ENCODE measurements at places on chromosomes 2 and 18.

DNA sequence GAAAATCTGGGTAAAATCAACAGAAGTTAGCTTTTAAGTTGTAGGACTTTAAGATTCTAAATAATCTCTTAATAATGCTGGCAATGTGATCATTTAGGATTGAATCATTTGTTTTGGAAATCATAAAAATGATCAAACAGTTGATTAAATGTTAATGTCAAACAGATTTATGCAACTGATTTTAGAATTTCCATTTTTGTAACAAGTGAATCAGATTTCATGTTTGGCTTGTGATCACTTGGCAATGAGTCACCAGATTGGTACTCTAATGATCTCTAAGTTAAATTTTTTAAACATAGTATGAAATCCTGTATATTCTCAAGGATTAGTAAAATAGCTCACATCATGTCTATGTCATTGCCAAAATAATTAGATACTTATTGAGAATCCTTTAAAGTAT is 50.1 kb upstream of the UNC80 start:
- DNase-seq = no peak

GRCh38 chr2:68387408-68388350 is 22.6 kb downstream of the PLEK start:
- no peak for DNase-seq

DNA sequence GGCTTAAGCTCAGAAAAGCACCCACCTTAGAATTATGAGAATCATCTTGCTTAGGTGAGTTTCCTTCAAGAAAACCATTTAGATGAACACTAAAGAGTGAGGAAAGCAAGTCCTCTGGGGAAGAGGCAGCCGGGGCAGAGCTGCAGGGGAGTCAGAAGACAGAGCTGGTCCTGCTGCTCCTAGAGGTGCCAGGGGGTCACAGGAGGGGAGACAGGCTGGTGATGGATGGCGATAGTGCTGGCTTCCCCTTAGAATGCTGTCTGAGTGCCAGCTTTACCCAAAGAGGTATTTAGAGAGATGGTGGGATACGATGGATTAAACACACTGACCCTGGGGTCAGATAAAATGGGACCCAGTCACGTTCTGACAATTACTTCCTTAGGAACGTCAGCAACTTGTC is 269.4 kb downstream of the TDRD15 start:
- DNase-seq = no peak

DNA sequence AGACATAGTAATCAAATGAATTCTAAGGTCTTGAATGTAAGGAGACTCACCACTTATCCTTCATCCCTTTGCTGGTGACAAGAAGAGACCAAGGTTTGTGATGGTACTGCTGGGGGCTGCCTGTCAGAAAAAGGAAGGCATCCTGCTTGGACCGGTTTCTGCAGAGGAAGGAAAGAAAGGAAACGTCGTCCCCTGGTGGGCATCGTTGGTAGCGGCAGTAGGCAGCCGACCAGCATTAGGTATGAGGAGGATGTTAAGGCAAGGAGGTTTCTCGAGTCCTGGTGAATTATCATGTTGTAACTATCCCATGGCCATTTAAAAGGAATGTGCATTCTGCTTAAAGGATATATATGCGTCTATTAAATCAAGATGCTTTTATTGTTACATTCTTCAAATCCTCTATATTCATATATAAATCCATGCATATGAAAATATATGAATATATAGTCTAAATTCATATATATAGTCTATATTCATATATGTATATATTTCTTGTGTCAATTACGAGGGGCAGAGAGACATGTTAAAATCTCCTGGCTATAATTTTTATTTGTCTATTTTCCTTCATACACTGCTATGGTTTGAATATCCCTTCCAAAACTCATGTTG is 94.4 kb upstream of the TGFA start:
- peak; percentile 29 for DNase-seq

- DNase-seq = no peak
These were observed at the start of gene SLC4A5 for GRCh38 chr2:74343316-74343715. Gene SLC4A5 (minus strand): TSS chr2:74343416. CDS start chr2:74315023, 28,393 bp downstream.

GRCh38 chr2:100645695-100646429 is 83.1 kb downstream of the PDCL3 start:
- DNase-seq = no peak

GRCh38 chr18:2201036-2201600 is 370.2 kb downstream of the METTL4 start:
- no peak for DNase-seq

DNA sequence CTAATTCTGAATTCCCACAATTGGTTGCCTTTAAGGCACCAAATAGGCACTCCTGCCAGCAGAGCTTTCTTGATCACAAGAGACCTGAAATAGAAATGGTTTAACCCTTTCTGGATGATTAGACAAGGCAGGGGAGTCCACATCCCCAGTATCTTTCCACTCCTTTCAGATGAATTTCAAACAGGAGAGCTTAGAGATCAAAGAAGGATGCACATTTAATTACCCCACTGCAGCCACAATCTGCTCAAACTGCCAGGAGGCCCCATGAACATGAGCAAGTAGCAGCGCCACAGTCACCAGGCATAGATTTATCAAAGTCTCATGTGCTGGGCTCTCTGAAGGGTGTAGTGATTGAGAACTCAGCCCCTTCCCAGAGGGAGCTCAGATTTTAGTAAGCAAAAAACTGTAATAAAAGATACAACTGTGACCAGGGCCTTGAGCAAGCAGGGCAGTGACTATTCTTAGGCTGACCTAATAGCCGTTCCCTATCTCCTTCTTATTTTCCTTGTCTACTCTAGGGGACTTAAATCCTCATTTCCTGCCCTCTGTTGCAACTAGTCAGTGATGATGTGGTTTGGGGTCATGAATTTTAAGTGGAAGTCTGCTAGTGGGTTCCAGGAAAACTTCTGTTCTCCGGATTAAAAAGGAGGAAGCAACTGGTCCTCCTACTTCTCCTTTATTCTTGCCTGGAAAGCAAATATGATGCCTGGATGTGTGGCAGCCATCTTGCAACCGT is 53.7 kb downstream of the SLC4A3 start:
- DNase-seq = no peak

- no peak for DNase-seq
These were observed 25.6 kb upstream of the CYRIA start for GRCh38 chr2:16691261-16691660.

GRCh38 chr2:148593421-148593820 is 51.1 kb upstream of the EPC2 start:
- no peak for DNase-seq

- DNase-seq = no peak
These were observed 3.8 kb upstream of the WDR35 start for GRCh38 chr2:19993731-19994130.

DNA sequence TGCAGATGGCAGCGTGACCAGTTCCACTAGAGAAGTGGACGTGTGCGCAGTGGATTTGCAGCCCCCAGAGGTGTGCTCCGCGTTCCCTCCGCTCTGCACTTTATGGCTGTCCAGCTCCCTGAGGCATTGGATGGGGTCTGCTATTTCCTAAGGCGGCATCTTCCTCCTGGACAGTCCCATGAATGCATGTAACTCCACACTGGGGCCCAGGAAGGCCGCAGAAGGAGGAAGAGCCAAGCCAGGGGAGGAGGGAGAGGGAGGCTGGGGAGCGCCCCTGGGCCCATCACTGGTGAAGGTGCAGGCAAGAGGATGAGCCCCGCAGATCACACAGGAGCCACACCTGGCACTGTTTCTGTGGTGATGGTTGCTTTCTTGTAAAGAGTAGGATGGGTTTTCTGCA is 99.1 kb downstream of the PTGR3 start:
- DNase-seq = no peak

- no peak for DNase-seq
These were observed 4.7 kb upstream of the IL1RL2 start for GRCh38 chr2:102181919-102182635.

- no peak for DNase-seq
These were observed 69.9 kb upstream of the DTNB start for GRCh38 chr2:25743132-25743830.

Data from astrocyte of the cerebellum (primary cell).